ENCODE measurements at places on chromosomes 1 and 21.

DNA sequence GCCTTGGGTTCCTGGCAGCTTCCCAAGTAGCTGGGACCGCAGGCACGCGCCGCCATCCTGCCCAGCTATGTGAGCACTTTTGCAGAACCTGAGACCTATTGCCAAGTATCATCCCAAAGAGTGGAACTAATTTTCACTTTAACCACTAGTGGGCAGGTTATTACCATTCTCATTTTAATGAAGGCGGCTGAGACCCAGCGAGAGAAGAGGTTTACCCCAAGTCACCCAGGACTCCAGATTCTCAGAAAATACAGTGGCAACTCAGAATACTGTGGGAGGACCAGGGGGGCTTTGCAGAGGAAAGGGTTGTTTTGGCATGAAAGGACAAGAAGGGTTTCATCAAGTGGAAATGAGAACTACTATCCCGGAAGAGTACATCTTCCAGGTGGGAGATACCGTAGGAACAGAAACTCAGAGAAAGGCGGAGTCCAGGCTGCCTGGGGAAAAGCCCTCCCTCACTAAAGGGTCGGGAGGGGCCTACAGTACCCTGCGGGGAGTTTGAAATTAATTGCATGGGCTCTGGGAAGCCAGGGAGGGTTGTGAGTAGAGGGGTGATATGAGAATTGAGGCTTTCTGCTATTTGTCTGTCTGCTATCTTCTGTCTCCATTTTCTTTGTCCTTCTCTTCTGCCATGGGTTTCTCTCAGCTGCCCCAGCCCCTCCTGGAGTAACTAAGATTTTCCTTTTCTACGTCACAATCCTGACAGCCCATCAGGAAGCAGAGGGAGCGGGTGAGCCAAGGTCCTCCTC lies 7.2 kb upstream of the SEMA4A start:
- peak; percentile 97 for DNase-seq

DNA sequence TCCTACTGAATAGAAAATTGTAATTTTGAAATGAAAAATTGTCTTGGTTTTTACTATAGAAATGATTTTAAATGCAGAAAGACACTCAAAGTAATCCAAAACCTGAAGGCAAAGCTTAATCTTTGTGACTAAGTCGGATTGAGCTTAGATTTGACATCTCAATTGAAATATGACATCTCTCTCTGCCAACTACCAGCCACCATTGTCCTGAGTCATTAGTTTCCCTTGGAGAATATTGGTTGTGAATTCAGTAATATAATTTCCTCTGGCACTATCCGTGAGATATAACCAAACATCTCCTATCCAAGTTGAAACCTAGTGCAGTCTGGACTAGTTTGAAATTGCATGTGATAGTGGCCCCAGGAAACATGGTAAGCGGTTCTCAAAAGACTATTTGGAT lies 37.1 kb downstream of the PLA2G4A start:
- peak; percentile 69 for DNase-seq

DNA sequence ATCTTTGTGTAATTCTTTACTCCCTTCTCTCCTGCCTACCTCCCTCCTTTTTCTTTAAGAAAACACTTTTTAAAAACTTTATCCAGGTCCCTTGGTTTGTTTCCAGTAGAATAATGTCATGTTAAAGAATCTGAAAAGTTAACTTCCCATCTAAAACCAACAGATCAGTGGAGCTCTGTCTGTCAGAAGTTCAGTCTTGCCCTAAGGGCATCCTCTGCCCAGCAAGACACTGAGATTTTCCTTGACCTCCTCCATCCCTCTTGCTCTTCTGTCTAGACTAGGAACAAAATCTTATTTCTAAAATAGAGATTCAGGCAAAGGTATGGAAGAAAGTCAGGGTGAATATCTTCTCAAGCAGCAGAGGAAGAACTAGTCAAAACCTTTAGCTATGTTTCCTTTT lies 5.7 kb upstream of the GNL2 start:
- peak; percentile 18 for DNase-seq

DNA sequence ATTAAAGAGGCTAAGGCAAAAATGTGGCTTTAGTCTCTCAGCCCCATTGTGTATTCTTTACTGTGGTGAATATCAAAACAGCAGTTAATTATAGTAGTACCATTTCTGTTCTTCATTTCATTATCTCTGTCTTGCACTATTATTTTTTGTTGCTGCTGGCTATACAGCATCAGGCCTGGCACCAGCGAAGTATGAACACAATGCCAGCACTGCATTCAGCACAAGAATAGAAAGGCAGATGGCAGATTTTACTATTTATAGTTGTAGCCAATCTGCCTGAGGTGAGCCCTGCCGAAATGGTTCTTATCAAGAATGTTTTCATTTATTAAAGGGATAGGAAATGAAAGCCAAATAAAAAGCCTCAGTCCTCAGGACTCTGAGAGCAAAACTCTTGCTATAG lies 72.1 kb downstream of the GPR52 start:
- no peak for DNase-seq

- no peak for DNase-seq
Observed at GRCh38 chr1:10665226-10665625, 131.2 kb downstream of the CASZ1 start.

DNA sequence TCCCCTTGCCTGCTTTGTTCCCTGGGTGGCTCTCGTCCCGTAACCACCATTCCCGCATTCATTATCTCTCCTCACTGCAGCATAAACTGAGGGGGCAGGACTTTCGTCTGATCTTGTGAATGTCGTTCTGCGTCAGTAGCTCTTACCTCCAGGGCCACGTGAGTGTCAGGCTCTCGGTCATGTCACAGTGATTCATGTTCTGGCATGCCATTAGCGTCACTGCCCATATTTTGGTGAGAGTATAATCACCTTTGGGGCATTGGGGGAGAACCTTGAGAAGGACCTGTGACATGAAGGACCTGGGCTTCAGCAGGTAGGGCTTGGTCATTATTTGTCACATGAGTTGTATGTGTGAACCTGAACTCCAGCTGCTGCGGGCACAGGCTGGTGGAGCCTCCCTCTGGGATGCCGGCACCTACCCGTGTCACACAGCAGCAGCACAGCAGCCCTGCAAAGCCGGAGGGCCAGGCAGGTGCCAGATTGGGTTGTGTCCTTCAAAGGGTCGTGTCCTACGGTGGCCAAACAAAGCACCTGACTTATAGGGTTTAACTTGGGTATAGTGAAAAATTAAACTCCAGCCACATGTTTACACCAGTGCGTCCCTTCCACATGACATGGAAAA lies 68.5 kb downstream of the BACE2 start:
- DNase-seq, result no peak

- DNase-seq, result no peak
Observed at GRCh38 chr1:101284021-101284420, 47.2 kb downstream of the S1PR1 start.

- no peak for DNase-seq
Observed at GRCh38 chr1:174366946-174367345, 80.8 kb upstream of the GPR52 start.

GRCh38 chr1:185468626-185469025 lies 151.6 kb upstream of the IVNS1ABP start:
- no peak for DNase-seq

- peak; percentile 31 for DNase-seq
Observed at GRCh38 chr1:237181743-237182317, 139.8 kb downstream of the RYR2 start.

DNA sequence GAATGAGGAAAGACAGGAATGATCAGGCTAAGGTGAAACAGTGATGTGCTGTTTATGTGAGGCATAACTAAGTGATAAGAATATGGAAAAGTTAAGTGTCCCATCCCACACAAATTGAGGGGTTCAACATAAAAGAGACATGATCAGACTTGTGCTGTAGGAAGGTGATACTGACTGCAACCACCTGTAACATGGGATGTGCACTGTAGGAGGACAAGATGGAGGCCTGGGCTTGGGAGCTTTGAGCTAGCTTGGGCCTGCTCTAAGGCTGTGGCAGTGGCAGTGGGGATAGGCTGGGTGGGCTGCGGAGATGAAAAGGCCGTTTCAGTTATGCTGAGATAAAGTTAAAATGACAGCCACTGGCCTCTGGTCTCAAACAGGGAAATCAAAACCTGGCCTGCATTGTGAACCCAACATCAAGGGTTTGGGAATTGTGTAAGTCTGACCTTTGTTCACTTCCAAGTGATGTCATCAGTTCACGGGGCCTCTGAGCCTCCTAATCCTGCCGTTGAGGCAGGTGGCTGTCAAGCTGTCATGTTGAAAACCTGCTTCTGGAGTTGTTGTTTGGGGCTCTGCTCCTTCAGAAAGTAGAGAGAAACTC lies 61.2 kb upstream of the TENT5C start:
- DNase-seq, result no peak

GRCh38 chr21:21415741-21416140 lies 417.5 kb downstream of the NCAM2 start:
- DNase-seq, result no peak

GRCh38 chr1:222466150-222466865 lies 81.6 kb downstream of the HHIPL2 start:
- no peak for DNase-seq

DNA sequence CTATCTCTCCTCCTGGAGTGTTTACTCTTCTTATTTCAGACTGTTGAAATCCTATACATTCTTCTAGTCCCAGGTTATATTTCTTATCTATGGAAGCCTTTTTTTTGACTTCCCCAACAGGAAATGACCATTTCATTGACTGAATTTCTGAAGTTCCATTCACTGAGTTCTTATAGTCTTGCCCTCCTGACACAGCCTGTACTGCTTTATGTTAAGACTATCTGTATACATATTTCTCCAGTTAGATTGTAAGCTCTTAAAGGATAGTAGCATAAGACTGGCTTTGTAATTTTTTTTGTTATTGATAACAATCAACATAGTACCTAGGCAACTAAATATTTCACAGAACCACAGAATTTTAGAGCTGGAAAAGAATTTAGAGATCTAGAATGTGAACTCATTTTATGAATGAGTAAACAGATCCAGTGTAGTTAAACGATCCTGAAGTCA lies 14.9 kb upstream of the MACF1 start:
- DNase-seq, result peak; percentile 76

DNA sequence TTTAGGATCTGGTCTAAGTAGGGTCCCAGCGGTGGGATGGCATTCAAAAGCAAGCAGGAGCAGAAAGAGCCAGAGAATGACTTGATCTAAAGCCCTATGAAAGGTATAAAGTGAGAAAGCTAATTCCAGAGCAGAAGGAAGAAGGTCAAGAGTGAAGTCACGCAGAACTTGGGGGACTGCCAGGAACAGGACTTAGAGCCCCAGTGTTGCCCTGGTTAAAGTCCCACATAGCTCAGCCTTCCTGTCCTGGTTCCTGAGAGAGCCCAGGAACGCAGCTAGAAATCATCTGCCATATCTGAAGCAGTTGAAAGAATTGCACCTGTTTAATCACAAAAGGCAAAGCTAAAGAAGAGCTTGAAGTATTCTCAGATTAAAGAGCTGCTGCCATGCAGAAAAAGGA lies 160.6 kb upstream of the ATP1B1 start:
- DNase-seq, result peak; percentile 32

GRCh38 chr1:189782295-189782694 lies 695.4 kb downstream of the BRINP3 start:
- DNase-seq, result no peak

GRCh38 chr21:44736291-44737004 lies 25.1 kb upstream of the TSPEAR start:
- DNase-seq, result no peak

GRCh38 chr1:192906334-192906733 lies 97.5 kb downstream of the RGS2 start:
- no peak for DNase-seq

- DNase-seq, result no peak
Observed at GRCh38 chr1:15110128-15110866, 43.2 kb upstream of the TMEM51 start.

GRCh38 chr1:107649023-107649422 lies 316.0 kb downstream of the VAV3 start:
- no peak for DNase-seq

DNA sequence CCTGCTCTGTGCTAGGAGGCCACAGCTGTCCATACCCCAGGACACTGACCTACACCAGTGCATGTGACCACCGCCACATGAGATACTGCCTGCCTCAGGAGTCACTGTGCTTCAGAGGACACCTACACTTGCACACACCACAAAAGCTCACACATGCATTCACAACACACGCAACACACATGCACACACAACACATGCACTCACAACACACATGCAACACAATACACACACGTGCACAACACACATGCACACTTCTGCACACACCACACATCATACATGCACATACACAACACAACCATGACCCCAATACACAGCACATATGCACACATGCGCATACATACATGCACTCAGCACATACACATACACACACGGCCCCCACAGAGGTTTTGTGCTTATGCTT lies 28.7 kb upstream of the BACE2 start:
- DNase-seq, result no peak

DNA sequence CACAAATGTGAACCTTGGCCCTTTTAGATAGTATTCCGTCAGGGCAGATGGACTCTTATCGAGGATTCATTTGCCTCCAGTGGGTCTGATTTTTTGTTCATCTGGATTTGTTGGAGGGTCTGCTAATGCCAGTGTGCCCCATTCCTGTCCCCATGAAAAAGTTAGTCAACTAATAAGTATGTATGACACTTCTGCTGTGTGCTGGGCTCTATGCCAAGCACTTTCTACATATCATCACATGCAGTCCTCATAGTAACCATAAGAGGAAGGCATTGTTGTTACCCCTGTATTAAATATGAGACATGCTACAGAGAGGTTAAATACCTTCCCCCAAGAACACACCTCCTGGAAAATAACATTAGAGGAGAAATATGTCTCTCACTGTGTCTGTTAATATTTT lies 46.6 kb upstream of the MAB21L3 start:
- peak; percentile 18 for DNase-seq

DNA sequence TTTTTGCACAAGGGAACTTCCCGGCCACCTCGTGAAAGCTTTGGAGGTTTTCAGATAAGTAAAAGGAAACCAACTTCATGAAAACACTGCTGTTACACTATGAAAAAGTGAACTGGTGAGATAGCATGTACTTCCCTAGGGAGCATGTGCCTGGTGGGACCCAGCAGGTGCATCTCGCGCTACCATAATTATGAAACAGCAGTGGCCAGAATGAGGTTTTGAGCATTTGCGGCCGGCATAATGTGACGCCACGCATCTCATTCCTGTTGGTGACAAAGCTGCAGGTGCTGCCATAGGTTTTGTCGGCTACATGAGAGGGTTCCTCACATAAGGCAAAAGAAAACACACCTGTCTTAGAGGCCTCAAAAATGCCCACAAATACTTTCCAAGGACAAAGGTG lies 1.7 kb downstream of the KRTAP10-3 start:
- DNase-seq, result no peak

DNA sequence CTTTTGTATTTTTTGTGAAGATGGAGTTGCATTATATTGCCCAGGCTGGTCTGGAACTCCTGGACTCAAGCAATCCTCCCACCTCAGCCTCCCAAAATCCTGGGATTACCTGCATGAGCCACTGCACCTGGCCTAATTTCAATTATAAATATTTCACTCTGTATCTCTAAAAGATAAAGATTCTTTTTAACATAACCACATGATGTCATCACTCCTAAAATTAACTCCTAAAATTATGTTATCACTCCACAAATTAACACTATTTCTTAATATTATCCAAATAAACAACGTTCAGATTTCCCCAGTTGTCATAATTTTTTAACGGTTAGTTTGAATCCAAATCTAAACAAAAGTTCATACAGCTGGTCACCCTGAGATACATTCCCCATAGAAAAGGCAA lies 43.0 kb downstream of the DESI2 start:
- no peak for DNase-seq

Measured in M059J (cell line).